Epithelial cell of prostate (primary cell): ENCODE measurements at places on chromosomes 11 and 22.

DNA sequence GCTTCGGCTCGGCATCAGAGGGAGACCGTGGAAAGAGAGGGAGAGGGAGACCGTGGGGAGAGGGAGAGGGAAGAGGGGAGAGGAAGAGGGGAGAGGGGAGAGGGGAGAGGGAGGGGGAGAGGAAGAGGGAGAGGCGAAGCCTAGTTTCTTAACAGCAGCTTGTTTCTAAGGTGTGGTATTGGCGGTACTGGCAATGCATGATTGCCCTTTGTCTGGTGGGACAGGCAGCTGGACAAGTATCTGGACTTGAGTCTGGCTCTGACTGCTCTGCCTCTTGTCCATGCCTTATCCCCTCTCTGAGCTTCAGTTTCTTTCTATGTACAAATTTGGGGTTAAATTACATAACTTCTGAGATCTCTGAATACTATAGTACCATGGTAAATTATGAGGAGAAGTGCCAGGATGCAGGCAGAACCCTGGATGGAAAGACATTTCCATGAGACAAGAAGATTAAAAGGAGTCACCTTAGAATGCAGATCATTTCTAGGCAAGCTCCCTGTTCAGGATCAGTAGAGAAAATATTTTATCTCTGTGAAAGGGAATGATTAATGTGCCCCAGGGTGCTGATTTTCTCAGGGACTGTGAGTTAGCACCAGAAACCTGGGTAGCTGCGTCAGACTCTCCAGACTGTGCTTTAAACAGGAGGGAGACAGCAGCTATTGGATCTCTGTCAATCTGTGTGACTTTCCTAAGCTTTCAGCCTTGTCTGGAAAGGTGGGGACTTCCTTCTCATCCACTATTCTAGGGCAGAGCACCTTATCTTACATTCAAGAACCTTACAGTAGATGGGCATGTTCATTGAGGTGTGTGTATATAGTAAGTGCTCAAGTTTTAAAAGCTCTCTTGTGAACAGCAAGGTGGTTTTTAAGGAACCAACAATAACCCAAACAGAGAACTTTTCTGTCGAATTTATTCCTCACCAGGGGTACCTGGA, 31.9 kb upstream of the CCDC90B start:
- DNase-seq: no peak

DNA sequence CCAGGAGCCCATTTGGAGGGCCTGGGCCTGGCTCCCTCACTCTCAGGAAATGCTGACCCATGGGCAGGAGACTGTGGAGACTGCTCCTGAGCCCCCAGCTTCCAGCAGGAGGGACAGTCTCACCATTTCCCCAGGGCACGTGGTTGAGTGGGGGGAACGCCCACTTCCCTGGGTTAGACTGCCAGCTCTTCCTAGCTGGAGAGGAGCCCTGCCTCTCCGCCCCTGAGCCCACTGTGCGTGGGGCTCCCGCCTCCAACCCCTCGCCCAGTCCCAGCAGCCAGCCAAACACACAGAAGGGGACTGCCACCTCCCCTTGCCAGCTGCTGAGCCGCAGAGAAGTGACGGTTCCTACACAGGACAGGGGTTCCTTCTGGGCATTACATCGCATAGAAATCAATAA, 37.1 kb downstream of the CDKN1C start:
- DNase-seq: no peak

- no peak for DNase-seq
Measured at GRCh38 chr11:113475160-113475761, at the start of gene DRD2. DRD2 (minus strand) TSS chr11:113475398; CDS start chr11:113424651, 50,747 bp downstream.

DNA sequence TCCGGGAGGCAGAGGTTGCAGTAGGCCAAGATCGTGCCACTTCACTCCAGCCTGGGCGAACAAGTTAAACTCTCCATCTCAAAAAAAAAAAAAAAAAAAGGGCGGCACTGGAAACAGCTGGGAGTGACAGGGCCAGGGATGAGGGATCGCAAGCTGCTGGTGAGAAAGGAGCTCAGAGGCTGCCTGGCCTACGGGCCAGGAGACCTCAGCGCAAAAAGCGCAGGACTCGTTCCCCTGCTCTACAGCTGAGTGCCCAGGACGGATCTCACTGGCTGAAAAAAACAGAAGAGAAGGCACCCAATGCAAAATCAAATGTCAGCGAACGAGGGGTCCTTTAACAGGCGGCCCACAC, 650 bp upstream of the NUP50 start:
- DNase-seq: no peak

DNA sequence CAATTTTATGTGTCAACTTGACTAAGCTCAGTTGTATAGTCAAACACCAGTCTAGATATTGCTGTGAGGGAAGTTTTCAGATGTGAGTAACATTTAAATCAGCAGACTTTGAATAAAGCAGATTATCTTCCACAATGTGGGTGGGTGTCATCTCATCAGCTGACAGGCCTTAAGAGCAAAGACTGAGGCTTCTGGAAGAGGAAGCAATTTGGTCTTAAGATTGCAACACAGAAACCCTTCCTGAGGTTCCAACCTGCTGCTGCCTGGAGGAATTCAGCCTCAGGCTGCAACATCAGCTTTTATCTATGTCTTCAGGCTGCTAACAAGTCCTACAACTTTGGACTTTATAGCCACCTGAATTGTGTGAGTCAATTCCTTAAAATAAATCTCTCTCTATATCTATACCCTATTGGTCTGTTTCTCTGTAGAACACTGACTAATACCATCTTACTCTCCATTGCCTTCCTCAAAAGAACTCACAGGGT, 277.2 kb upstream of the PLET1 start:
- DNase-seq: peak; percentile 95

DNA sequence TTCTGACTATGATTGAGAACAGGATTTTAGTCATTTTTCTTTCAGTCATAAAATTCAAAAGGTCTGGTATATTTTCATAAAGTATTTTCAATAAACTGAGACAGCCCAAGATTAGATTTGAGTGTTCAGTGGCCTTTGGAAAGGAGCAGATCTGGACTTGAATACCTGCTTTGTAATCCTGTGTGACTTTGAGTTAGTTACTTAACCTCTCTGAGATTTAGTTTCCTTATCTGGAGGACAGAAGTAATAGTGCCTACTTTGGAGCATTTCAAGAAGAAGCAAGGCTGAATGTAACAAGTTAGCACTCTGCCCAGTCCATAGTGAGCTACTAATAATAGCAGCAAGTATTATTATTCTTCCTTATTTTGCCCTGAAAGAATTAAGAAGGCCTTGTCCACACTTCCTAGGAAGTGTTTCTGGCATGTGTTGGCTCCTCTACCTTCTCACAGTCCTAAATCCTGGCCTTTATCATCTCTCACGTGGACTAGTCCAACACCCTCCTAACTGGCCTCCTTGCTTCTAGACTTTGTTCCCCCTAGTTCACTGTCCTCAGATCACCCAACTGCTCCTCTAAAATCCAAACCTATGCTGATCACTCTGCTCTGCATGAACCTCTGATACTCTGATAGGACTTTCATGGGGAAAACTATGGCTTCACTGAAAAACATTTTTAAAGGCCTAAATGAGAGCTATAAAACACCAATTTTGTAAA, 115.8 kb downstream of the PLEKHA7 start:
- no peak for DNase-seq

- DNase-seq: no peak
Measured at GRCh38 chr11:35162745-35163144, 23.8 kb downstream of the CD44 start.

DNA sequence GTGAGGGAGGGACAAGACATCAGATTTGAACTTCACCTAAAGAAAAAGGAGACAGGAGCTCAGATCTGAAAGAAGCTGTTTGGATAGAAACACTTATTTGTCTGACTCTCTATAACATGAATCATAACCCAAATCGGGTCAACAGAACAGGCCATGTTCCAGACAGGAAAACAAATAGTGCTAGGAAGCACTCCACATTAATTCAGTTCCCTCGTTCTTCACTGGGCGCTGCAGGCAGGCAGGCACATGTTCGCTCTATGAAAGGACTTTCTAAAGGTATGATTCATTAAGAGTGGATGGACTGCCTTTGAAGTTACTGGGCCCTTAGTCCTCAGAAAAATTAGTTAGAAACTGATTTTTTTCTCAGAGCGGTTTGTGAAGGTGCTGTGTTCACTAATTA, 137.5 kb upstream of the TRPC6 start:
- DNase-seq: peak; percentile 88

DNA sequence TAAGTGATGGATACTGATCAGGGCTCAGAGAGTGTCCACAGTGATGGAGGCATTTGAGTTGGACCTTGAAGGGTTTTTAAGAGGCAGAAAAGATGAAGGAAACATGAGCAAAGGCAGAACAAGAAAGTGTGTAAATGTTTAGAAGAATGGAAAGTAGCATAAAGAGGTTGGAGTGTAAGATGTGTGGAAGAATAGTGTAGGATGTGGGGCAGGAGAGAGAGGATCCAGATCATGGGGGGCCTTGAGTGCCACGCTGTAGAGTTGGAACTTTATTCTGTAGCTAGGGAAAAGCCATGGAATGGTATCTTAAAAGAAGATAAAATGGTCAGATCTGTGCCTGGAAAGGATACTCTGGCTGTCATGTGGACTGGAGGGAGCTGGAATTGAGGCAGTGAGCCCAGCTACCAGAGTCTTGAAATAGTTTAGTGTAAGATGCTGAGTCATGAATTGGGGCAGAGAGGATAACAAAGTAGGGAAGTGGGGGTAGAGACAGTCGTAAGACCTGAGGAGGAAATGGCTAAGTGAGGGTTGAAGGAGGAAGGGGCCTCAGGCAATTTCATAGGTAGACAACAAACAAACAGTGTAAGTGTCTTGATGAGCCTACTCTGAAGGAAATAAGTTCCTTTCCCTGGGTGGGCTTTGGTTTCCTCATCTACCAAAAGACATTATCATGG, 6.7 kb downstream of the KCNE3 start:
- no peak for DNase-seq

DNA sequence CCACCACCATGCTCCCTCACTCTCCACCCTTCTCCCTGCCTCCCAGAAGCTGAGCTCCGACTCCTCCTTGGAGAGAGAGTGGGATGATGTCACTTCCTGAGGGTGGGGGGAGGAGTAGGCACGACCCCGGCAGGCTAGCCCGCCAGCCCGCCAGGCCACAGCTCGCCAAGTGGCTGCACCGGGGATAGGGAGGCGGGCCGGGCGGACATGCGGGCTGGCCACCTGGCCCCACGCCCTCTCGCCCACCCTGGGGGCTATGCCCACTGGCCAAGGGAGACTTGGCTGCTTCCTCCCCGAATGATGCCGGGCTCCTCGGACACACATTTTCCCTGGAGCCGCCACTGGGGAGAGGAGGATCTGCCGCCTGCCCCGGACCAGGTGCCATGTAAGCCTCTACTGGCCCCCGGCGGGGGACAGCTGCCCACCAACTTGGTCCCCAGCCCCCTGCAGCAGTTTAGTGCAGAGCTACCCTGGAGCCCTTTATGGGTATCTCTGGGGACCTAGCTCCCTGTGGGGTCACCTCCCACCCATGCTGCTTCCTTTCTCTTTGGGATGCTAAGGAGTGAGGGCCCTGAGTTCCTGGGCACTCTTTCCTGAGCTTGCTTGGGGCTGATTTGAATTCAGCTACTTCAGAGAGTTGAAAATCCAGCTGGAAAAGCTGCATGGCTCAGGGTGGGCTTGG, 33.7 kb upstream of the MYRF start:
- no peak for DNase-seq

- no peak for DNase-seq
Measured at GRCh38 chr11:2130881-2131352, 8.3 kb downstream of the IGF2 start.

- no peak for DNase-seq
Measured at GRCh38 chr11:95923439-95923727, 524 bp downstream of the MTMR2 start.

- no peak for DNase-seq
Measured at GRCh38 chr22:27075028-27075678, 417.8 kb downstream of the MIAT start.

- DNase-seq: no peak
Measured at GRCh38 chr11:58000699-58001098, 23.0 kb upstream of the OR9Q1 start.

DNA sequence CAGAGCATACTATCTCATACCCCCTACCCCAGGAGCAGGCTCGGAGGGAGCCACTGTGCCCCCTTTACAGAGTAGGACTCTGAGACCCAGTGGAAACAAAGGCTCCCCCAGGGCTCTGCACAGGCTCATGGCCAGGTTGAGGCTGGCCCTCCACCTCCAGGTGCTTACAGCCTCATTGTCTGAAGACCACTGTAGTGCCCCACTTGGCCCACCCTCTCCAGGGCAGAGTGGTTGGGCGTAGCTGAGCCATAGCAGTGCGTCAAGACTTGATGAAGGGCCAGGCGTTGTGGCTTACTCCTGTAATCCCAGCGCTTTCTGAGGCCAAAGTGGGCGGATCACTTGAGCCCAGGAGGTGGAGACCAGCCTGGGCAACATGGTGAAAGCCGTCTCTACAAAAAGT, 1.7 kb downstream of the ANKRD13D start:
- no peak for DNase-seq

- DNase-seq: no peak
Measured at GRCh38 chr22:16949561-16949960, 58.5 kb downstream of the GAB4 start.

GRCh38 chr11:133576351-133576750, 44.0 kb upstream of the OPCML start:
- DNase-seq: no peak

- DNase-seq: peak; percentile 97
Measured at GRCh38 chr22:23144932-23145877, at the start of gene RAB36. RAB36 (plus strand) TSS chr22:23145477; CDS start chr22:23146617, 1,140 bp downstream.

DNA sequence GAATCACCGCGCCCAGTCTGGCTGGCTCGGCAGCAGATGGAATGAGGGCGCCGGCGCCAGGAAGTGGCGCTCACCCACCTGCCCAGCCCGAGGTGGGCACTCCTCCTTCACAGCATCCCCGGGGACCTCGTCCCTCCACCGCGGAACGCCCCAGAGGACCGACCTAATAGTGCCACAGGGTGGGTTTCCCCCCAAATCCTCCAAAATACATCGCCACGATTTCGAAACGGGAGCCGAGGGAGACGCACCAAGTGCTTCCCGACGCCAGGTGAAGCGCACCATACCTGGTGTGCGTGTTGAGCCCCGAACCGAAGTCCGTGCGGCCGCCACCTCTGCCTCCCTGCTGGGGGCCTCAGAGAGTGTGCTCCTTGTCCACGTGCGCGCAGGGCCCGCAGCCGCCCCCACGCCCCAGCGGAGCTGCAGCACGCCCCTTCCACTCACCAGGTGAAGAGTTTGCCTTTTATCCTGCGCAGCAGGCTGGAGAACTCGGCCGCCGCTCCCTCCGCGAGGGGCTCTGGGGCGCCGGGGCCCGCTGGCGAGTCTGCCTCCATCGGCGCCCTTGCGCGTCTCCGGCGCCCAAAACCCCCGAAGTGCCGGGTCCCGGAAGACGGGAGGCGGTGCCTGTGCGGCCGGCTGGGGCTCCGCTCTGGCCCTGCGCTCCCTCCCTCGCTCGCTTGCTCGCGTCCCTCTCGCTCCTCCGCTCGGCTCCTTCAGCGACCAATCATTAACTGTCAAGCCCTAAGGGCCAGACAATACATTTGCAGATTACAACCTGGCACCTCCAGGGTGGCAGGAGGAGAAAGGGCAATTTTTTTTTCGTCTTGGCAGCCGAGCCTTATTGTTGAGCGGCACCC, at the start of gene SLC35F2:
SLC35F2 (minus strand) TSS at position 571 of the 854 bp plus-strand sequence; CDS start at position 551, 20 bp downstream.
- DNase-seq: peak; percentile 27
